ENCODE measurements at places on chromosomes 2 and 18. TPM values are rescaled to one million over a fixed set of nuclear protein-coding genes. Genes with fewer than 3 reads are reported as not detected.

The GALNT5 gene
- 40.2 TPM for total RNA-seq

The TSPYL6 gene
- total RNA-seq = not detected

The POTEC gene
- total RNA-seq = not detected

The GREB1 gene
- 0.90 TPM for total RNA-seq

The SLC23A3 gene
- 3.1 TPM for total RNA-seq

The NXPH2 gene
- total RNA-seq = not detected

The SMYD1 gene
- not detected for total RNA-seq

The SCYGR4 gene
- total RNA-seq = not detected

The MTERF4 gene
- total RNA-seq = 34.6 TPM
